ENCODE measurements at places on chromosomes 3 and 15. TPM values are rescaled to one million over a fixed set of nuclear protein-coding genes. Genes with fewer than 3 reads are reported as not detected.
A peak's percentile ranks its signal among the peaks of the same experiment; 100 is the strongest.

DNA sequence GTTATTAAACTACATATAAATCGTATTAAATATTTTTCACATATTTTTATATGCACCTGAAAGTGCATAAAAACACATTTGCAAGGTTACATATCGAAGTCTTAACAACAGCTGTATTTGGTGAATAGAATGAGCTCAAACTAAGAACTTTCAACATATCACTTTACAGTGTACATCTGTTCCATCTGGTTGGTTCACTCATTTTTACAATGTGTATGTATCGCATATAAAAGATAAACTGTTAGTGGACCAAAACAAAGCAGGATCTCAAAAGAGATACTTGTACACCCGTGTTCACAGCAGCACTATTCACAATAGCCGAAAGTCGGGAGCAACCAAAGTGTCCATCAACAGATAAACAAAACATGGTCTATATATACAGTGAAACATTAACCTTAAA lies 55.8 kb downstream of the TBL1XR1 start:
- DNase-seq, result no peak

DNA sequence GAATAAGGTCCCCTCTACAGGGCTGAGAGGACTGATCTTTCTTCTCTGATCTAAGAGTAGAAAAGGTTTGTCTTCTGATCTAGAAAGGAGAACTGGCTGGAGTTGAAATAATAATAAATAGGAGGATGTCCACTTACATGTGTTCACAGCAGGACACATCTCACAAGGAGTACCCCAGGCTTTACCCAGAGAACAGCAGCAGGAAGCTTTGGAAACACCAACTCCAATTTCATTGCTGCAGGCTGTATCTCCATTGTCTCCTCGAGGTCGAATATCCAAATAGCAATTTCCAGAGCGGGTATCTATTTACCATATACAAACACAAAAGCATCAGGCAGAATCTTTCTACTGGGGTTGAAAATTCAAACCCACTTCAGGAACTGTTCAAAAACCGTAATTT lies 136.6 kb downstream of the DUT start:
- no peak for DNase-seq

DNA sequence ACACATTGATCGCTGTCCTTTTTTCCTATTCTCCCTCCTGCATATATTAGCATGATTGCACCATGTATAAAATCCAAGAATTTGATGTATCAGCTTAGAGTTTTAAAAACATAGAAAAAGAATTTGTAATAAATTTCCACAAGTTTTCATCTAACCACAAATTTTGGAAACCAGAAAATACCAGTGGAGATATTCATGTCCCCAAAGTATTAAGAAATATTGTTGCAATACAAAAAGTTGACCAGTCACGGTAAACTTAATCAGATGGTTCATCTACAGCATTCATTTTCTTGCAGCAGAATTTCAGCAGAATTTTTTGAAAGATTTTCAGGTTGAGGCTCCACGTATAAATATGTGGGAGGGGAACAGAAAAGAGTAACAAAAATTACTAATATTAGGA lies 500.9 kb upstream of the MDFIC2 start:
- no peak for DNase-seq

- no peak for DNase-seq
These were observed 141.4 kb downstream of the RBPMS2 start for GRCh38 chr15:64634027-64634426.

- no peak for DNase-seq
These were observed 66.4 kb downstream of the SCN5A start for GRCh38 chr3:38582941-38583645.

DNA sequence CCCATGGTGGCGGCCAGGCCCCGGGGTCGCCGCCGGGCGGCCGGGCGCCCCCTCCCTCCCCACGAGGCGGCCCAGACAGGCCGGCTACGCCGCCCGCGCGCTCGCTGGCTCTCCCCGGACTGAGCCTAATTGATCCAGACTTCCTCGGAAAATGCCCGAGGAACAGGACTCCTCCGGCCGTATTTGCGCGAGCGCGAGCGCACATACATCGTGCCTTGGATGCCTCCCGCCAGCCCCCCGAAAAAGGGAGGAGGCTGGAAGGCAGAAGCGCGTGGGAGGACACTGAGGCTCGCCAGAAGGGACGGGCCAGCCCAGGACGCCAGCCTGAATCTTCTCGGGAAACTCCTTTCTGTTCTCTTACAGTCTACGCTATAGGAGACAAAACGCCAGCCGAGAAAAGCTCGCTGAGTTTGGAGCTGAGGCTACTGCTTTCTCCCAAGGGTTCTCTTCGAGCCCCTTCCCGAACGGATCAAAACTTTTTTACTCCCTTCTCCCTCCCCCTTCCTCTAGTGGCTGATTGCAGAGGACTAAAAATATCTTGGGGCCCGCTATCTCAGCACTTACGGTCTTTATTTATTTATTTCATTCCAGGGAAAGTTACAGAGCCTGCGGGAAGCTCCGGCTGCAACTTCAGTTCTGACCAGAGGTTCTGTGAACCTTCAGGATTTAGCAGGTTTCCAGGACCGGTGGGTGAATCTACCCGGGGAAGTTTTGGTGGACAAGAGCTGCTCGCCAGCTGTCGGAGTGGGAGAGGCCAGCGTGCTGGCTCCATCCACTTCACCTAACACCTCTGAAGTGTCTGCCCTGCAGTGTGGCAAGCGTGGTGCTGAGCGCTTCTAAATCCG lies at the start of gene PDZRN3:
Gene PDZRN3 (minus strand): TSS at position 121 of the 845 bp plus-strand sequence.
- no peak for DNase-seq

- no peak for DNase-seq
These were observed 16.6 kb downstream of the NBEAL2 start for GRCh38 chr3:46995901-46996562.

- DNase-seq, result no peak
These were observed 17.6 kb downstream of the VGLL4 start for GRCh38 chr3:11626084-11626463.

- DNase-seq, result no peak
These were observed 59.1 kb upstream of the UMPS start for GRCh38 chr3:124671106-124671505.

GRCh38 chr15:59595434-59595915 lies 16.1 kb upstream of the GCNT3 start:
- DNase-seq, result peak; percentile 36

DNA sequence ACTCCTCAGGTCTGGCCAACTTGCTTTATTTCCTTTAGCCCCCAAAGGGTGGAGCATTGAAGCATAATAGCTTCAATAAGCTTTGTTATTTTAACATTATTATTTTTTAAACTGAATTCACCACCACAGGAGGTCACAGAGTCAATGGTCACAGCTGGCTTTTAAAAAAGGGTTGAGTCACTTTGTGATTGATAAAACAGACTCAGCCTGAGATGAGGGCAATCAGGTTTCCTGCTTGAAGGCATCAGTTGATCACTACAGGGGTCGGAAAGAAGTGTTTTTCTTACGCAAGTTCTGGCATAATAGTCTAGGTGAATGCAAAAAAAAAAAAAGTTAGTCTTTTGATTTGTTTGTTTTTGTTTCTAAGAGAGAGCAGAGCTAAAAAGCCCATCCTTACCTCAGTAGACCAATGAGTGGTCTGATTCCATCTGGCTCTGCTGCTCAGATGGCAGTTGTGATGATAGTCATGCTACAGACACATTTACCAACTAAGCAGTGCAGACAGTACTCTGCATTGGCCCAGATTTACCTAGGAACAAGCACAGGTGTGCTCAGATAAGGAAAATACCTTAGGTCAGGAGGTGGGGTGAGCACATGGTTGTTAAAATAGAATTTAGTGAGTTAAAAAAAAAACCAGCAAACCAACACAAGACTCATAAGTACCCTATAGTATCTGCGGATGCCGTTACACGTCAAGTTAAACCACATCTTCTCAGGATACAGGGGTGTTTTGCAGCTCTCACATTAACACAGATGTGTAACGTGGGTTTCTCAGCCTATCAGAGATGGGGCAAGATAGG lies 22.6 kb downstream of the ZNF80 start:
- DNase-seq, result no peak

DNA sequence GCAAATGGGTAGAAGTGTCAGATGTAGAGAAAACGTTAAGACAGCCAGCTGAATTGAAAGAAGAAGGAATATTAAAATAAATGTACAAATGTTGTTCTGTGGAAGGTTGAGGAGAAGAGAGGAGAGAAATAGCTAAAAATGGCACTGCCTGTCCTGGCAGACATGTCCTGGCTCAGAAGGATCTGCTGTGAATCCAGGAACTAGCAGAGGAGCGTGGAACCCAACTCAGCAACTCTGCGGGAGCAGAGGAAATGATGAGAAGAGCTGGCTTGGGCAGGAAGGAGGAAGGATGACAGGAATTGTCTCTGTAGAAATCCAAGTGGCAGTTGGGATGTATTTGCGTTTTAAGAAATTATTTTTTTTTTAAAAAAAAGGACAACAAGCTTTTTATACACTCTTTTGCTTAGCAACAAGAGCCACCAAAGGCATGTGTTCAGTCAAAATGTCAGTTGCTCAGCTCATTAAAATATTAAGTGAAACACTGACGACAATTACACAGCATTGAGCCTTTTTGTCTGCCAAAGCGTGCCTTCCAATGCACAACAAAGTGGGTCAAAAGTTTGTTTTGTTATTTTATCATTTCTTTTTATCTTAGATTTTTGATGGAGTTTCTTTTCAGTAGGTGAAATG lies 16.1 kb downstream of the NANOGP8 start:
- no peak for DNase-seq

DNA sequence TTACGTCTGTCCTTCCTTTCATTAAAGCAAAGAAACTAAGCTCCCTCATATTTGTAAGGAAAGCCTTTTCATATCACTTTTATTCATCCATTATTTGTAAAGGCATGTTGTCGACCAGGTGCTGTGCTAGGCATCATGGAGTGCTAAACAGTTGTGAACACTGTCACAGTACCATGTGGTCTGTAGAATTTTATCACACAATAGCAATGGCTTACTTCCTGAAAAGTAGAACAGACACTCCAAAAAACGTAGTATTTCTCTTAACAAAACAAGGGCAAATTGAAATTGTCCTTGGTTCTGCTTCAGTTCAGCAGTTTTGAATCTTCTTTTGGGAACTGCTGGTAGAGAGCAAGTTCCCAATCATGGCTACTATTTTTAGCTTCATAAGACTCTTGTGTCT lies 63.3 kb downstream of the RBMS3 start:
- no peak for DNase-seq

DNA sequence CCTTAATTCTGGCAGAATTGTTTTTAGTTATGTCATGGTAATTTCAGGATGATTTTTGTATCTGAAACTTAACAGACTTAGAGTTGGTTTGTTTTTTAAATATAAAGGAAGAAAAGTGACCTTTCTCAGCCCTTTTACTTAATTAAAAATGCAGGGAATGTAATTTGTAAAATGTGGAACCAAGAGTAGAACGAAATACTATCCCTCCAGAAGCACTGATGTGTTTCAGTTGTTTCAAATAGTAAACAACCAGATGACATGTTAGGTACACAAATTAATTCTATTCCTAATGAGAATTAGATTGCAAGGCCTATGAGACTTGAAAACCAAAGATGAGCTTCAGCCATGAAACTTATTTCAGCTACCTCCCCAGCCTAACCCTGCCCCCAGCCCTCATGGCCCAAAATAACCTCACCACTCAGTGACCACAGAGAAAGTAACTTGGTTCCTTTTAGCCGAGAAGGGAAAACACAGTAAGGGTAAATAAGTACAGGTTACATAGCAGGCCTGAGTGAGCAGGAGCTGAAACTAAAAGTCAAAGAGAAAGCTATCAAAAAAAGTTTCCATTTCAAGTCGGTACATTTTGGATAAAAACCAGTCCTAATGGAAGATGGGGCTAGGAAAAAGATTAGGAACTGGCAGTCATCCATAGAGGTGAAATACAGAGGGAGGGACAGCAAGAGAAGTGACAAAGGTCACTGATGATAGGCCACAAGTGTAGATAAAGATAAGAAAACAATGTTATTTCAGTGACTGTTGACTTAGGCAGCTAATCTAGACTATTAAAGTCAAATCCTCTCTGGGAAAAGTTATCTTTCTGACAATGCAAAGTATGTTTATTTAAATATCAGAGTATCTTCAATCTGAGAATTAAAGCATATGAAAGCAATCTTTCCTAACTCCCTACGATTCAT lies 23.2 kb downstream of the SENP8 start:
- DNase-seq, result no peak

DNA sequence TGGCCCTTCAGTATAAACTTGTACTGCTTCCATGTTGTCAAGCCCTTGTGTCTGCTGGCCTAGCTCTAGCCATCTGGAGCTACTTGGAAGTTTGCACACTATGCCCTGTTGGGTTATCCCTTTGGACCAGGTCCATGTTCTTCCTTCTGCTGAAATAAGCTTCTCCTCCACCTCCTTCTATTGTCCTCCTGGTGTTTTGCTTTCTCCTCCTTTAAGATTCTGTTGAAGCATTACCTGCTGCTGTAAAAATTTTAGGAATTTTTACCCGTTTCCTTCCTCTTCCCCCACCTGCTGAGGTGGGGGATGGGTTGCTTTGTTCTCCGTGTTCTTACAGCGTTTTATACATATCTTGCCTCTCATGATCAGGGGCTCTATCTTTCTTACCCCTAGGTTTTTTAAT lies 51.7 kb downstream of the SH3GL3 start:
- DNase-seq, result no peak

- DNase-seq, result no peak
These were observed 78.8 kb downstream of the WNT5A start for GRCh38 chr3:55408193-55408826.

- no peak for DNase-seq
These were observed 124.2 kb downstream of the GHSR start for GRCh38 chr3:172323894-172324610.

DNA sequence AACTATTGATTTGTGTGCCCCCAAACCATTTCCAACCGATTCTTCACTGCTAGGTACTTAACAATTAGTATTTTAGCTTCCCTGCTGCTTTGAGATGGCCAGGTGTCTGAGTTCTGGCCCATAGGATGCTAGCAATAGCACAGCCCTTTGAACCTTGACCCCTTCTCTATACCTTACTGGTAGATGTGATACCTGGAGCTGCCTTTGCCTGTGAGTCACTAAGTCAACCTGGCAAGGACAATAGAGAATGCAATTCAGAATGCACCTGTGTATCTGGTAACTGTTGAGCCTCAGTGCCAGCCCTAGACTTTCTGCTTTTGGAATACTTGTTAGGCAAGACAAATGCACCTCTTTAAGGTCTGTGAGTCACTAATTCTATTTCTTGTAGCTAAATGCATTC lies 467.4 kb downstream of the GRM7 start:
- no peak for DNase-seq

DNA sequence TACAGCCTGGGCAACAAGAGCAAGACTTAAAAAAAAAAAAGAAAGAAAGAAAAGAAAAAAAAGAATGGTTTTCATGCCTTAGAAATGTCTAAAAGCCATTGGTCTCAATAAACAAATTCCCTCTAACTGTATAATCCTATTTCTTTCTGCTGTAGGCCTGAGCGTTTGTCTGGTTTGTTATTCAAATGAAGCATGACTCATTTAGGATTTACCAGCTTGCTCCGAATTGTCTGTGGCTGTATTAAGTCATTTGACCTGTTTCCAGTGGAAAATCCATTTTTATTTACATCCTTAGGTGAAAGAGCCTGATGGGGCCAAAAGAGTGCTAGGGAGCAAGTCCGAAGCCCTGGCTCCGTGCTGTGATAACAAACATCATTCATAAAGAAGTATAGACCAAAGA lies 73.8 kb downstream of the BDH1 start:
- DNase-seq, result no peak

GRCh38 chr3:195270079-195270816 lies 711 bp downstream of the XXYLT1 start:
- peak; percentile 27 for DNase-seq

CDV3 gene
- 114 TPM for polyA plus RNA-seq

PLCH1 gene
- 2.1 TPM for polyA plus RNA-seq

STRIT1 gene
- polyA plus RNA-seq, result not detected

NEK10 gene
- 2.9 TPM for polyA plus RNA-seq

RAD51 gene
- polyA plus RNA-seq, result 16.5 TPM

LRIG1 gene
- polyA plus RNA-seq, result 1.8 TPM

IL17RC gene
- polyA plus RNA-seq, result 9.4 TPM

P3H2 gene
- polyA plus RNA-seq, result 48.5 TPM

GOLGA8K gene
- polyA plus RNA-seq, result 0.87 TPM

PRICKLE2 gene
- 4.9 TPM for polyA plus RNA-seq

IQCF5 gene
- not detected for polyA plus RNA-seq

NANOGP8 gene
- not detected for polyA plus RNA-seq
